ENCODE measurements at places on chromosomes 2 and 18. TPM values are rescaled to one million over a fixed set of nuclear protein-coding genes. Genes with fewer than 3 reads are reported as not detected.

The REG1B gene
- not detected for total RNA-seq

The ZC3H8 gene
- total RNA-seq, result 7.9 TPM

The KLHL41 gene
- 1,869 TPM for total RNA-seq

DNA sequence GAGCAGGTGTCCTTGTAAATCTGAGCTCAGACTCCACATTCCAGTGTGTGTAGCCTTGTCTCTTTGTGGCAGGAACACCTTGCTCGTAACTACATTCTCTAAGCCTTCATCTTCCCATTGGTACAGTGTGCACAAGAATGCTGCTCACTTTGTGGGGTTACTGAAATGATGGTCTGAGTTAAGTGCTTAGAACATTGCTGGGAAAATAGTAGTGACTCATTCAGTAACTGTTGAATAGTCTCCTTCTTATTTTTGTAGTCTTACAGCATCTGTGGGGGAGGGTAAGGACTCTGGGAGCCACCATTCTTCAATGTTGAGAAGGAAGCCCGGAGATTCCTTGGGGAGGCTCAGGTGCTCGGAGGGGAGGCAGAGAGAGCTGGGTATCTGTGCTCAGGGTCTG is 236.0 kb upstream of the HDAC4 start:
- no peak for DNase-seq

DNA sequence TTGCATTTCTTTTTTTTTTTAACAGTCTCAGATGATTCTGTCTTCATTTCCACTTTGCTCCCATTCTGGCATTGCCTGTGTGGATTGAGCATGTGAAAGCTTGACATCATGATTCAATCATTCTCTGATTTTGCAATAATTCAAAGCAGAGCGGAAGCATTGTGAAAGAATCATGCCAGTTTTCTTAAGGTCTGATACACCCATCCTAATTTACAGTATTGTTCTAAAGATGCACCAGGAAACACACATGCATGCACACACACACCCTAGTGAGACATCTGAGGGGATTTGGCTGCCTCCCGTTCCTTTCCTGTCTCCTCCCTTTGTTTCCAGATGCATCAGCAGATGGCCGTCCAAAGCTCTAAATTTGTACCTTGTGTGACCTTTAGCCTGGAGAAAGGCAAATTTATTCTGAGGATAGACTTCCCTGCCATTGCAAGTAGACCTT is 97.3 kb downstream of the FMNL2 start:
- peak; percentile 57 for DNase-seq

DNA sequence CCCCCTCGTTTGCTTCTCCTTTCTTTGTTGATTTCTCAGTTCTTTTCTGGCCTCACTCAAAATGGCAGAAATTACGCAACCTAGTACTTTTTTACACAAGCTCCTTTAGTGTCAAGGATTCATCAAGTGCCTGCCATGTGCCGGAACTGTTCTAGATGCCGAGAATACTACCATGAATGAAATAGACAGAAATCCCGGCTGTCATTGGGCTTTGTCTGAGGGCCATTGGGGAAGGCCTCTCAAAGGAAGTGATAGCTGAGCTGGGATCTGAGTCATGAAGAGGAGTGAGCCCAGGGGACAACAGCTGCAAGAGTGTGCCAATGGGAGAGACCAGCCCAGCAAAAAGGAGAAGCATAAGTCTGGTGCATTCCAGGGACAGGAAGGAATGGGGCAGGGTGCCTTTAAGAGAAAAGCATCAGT is 34.3 kb upstream of the PPP1CB start:
- peak; percentile 99 for DNase-seq

GRCh38 chr18:68484241-68484640 is 230.7 kb downstream of the TMX3 start:
- DNase-seq, result no peak

- DNase-seq, result no peak
Observed at GRCh38 chr18:3104190-3105054, 91.5 kb upstream of the LPIN2 start.

DNA sequence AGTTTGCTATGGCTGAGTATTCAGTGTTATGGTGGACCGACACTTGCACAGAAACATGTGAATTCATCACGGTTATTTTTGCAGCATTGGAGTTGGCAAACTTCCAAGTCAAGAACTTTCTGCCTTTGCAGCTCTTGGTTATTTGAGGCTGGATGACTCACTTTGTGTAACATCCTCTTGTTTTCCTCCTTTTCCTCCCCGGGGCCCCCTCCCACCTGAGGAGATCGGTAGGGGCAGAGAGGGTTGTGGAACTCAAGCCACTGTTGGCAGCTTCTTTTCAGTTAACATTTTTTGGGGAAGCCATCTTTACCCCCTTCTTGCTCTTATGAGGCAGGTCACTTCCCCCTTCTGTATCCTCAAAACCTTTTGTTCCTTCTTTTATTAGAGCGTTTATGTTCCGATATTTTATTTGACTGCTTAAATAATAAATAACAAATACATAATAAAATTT is 48.6 kb downstream of the DDX1 start:
- DNase-seq, result peak; percentile 65

- no peak for DNase-seq
Observed at GRCh38 chr2:8640498-8640897, 41.4 kb upstream of the ID2 start.

The RAX gene
- total RNA-seq, result not detected

The CDH19 gene
- not detected for total RNA-seq

The APLF gene
- total RNA-seq, result 5.3 TPM

- no peak for DNase-seq
Observed at GRCh38 chr2:234001380-234002160, 48.9 kb upstream of the SPP2 start.

GRCh38 chr2:239264838-239265651 is 135.8 kb downstream of the HDAC4 start:
- DNase-seq, result peak; percentile 18

The MEP1B gene
- total RNA-seq, result 0.08 TPM

The SLC23A3 gene
- not detected for total RNA-seq

- DNase-seq, result no peak
Observed at GRCh38 chr2:173589604-173590275, 235.1 kb downstream of the CDCA7 start.

DNA sequence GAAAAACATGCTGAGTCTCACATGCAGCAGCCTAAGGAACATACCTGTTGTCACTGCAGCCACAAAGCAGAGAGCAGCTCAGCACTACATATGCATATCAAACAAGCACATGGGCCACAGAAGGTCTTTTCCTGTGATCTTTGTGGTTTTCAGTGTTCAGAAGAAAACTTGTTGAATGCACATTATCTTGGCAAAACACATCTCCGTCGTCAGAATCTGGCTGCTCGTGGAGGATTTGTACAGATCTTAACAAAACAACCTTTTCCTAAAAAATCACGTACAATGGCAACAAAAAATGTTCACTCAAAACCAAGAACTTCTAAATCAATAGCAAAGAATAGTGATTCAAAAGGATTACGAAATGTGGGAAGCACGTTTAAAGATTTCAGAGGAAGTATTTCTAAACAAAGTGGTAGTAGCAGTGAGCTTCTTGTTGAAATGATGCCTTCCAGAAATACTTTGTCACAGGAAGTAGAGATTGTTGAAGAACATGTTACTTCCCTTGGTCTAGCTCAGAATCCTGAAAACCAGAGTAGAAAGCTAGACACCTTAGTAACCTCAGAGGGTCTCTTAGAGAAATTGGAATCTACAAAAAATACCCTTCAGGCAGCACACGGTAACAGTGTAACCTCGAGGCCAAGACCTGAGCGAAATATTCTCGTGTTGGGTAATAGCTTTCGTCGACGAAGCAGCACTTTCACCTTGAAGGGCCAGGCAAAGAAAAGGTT is 34.1 kb downstream of the ZNF407 start:
- no peak for DNase-seq

DNA sequence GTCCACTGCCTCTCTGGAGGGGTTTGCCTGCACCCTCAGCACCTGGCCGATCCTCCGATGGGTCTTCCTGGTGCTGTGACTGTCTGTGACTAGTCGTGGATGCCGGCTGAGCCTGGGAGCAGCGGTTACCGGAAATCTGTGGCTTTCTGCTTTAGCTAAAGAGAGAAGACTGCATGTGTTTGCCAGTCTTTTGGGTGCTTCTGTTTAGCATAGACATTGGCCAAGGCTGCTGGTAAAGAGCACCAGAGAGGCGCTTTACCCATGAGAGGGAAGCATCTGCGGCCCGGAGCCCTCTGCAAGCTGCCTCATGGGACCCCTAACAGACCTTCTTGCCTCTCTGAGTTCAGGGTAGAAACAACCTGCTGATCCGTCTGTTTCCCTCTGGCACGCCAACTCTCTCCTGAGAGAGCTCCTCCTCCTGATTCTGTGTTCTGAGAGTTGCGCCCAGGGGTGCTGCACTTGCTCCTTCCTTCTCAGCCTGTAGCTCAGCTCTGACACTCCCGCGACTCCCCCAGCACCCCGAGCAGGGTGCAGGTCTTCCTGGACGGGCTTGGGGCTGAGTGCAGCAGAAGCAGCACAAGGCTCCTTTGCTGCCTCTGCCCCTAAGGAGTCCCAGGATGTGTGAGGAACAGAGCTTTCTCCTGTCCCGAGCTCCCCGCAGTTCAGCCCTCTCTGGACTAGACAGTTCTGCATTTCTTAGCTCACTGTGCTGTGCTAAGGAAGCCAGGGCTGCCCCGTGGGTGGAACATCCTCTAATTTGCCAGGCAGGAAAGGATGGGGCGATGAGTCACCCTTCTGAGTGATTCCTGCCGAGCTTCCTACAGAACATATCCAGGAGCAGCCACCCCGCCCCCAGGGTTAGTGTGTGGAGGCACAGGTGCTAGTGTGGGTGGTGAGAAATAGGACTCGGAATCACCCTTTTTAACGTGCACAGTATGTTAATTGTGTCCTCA is 203.2 kb downstream of the SH3RF3 start:
- DNase-seq, result peak; percentile 85

DNA sequence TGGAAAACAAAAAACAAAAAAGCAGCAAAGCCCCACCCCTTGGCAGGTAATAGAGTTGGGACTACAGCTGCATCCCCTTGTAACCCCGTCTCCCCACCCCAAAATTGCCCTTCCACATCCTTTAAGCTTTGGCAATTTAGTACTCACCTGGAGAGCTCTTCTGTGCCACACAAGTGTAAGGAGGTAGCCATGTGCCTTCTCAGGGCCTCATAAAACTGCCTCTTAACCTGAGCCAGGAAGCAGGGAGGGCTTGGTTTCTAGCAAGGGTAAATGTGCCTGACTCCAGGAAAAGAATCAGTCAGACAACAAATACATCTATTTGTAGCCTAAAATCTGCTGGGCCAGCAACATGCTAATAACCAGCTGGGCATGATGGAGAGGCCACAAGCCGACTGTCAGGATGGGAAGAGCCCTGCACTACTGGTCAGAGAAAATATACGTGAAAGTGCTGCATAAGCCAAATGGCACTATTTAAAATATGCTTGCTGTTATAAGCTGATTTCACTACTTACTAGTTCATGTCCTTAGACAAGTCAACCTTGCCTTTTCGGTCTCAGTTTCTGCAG is 46.3 kb downstream of the NOP58 start:
- DNase-seq, result no peak

DNA sequence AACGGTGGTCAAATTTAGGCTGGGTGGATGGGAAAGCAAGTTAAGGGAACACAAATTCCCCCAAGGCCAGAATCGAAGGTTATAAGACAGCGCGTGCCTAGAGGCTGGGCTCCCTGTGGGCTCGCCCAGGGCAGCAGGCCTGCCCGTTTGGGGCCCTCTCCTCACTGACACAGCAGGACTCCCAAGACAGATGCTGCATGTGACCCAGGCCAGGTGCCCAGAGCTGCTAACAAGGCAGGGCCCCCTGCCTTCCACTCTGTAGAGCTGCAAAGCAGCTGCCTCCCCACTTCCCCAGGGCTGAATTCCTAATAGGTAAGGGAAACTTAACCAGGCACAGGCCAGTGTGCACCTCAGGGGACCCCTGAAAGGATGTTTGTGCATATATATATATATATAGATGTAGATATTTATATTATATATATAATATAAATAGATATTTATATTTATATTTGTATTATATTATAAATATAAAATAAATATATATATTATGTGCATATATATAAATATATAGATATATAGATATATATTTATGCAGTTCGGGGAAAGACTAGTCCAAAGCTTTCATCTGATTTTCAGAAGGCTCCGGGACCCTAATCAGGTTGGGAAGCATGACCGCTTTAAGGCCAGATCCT is 43.7 kb downstream of the TMEM37 start:
- no peak for DNase-seq

DNA sequence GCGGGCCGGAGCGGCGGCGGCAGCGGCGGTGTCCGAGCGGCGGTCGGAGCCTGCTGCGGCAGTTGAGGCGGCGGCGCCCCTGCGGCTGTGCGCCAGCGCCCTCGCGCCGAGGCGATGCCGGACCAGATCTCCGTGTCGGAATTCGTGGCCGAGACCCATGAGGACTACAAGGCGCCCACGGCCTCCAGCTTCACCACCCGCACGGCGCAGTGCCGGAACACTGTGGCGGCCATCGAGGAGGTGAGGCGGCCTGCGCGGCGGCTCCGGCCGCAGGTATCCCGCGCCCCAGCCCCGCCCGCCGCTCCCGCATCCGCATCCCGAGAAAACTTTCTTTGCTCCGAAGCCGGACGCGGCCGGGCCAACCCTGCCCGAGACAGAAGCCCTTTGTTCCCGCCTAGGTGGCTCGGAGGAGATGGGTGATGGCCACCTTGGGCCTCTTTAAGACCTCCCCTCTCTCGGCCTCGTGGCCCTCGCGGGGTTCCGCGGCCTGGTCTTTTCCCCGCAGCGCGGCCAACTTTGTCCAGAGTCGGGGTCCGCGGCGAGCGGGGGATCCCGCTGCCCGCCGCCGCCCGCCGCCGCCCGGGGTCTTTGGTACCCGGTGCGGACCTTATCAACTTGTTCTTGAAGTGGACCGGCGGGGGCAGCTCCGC is 504 bp downstream of the ASAP2 start:
- peak; percentile 45 for DNase-seq

The RGPD3 gene
- 0.16 TPM for total RNA-seq

- no peak for DNase-seq
Observed at GRCh38 chr18:79515331-79515730, 119.6 kb downstream of the NFATC1 start.

GRCh38 chr2:168633200-168633599 is 169.2 kb upstream of the NOSTRIN start:
- DNase-seq, result peak; percentile 25

DNA sequence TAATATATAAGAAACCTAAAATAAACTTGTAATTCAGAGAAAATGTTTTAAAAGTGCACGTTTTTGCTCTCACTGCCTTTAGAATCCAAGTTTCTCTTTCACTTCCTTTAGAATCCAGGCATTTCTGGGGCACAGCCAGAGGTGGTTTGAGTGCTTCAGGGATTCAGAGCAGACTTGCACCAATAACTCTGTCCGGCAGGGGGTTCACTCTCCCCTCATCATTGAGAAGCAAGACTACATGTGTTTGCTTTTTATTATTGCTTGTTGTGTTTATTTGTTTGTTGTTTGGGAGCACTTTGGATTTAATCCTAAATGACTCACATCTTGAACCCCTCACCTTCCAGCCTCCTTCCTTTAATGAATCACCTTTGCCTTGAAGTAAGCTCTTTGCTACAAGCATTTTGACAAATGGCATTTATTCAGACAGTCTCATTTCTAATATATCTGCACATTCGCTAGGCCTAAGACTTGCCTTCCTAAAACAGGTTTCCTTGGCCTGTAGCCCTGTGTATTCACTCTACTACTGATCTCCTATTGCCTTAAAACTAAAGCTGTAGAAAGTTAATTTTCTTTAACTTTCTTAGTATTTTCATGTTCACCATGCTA is 233.5 kb upstream of the ATP5MC3 start:
- DNase-seq, result peak; percentile 57

All from myocyte (in vitro differentiated cells).